ENCODE measurements at places on chromosomes 11 and 22. TPM values are rescaled to one million over a fixed set of nuclear protein-coding genes. Genes with fewer than 3 reads are reported as not detected.

The CRY2 gene
- total RNA-seq: 40.2 TPM

The MEI1 gene
- 1.1 TPM for total RNA-seq

The NLRP6 gene
- 0.19 TPM for total RNA-seq

The ABCC8 gene
- 9.6 TPM for total RNA-seq

The CCDC81 gene
- 0.37 TPM for total RNA-seq

- H3K4me3 ChIP-seq: no peak overlapping the region
- peak; percentile 44 for DNase-seq
- H3K4me1 ChIP-seq: peaks cover 16% of the 10 kb centered on the region
Observed at GRCh38 chr11:121105063-121105480, 4.0 kb downstream of the TECTA start.

Data from heart left ventricle (tissue), 16 donors.